Vagina (tissue), 2 donors: ENCODE measurements at places on chromosomes 16 and 17.

- no peak for DNase-seq
Observed at GRCh38 chr16:19522397-19522732, 467 bp upstream of the GDE1 start.

GRCh38 chr17:80252871-80253270, 7.8 kb upstream of the RNF213 start:
- no peak for DNase-seq

DNA sequence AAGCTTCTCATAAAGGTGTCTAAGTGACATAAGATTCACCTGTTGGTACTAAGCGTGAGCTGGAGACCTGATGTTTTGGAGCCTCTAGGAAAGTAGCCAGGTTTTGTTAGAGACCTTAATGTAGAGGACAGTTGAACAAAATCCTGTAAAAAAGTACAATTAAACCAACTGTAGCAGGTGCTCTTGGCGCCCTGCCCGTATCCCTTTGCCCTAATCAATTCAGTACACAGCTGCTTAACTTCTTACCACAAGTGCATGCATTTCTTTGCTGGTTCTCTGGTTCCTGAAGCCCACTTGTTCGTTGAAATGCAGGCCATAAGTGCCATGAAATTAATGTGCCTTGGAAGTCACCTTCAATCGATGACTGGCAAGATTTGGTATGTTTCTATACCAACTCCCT, 24.4 kb downstream of the GLP2R start:
- DNase-seq, result peak; percentile 7

- no peak for DNase-seq
Observed at GRCh38 chr17:55290492-55291113, 25.8 kb downstream of the HLF start.

DNA sequence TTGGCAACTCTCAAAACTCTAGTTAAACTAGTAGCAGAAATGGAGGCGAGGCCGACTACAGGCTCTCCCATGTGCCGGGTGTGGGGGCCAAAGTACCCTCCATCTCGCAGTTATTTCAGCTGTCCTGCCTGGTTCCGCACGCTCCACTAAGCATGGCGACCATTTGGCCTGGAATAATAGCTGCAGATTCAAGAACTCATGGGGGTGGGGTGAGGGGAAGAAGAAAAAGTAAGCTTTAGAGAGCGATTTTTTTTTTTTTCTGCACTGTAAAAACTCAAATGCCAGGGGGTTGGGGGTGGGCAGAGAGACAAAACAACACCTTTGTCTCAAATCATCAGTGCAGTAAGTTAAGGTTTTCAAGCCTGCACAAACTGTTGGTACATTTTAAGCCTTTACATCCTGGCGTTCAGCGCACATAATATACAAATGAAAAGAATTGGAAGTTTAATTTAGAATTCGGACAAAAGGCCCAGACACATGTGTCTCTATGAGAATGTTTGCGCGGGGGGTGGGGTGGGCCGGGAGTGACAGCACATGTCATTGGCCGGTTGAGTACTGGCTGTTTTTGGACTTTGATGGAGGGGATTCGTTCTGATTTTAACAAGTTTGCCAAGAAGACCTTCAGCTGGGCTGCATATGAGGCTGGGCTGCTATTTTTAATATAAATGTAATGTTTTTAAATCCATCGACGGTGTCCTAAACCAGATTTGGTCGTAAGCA, 694.7 kb upstream of the SALL1 start:
- no peak for DNase-seq

- no peak for DNase-seq
Observed at GRCh38 chr17:61372436-61372835, 27.2 kb upstream of the TBX2 start.

- DNase-seq, result no peak
Observed at GRCh38 chr17:61443475-61443882, 8.7 kb upstream of the TBX4 start.
